ENCODE measurements at places on chromosomes 12 and 14.

DNA sequence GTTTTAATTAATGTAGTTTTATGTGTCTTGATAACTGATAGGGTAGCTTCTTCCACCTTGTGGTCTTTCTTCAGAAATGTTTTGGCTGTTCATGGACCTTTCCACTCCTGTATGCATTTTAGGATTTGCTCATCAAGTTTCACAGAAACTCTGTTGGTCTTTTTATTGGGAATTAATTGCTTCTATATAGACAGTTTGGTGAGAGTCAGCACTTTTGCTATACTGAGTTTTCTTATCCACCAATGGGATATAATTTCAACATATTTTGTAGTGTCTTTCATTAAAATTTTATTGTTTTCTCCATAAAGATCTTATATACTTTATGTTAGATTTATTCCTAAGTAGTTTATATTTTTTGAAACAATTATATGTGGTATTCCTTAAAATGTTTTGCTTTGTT, 7.8 kb downstream of the GOLGA5 start:
- ATAC-seq, result no peak

- ATAC-seq, result peak; percentile 83
These were observed 10.0 kb downstream of the TUBA1B start for GRCh38 chr12:49121047-49121696.

GRCh38 chr14:64891839-64892375, 12.2 kb upstream of the SPTB start:
- peak; percentile 97 for ATAC-seq

DNA sequence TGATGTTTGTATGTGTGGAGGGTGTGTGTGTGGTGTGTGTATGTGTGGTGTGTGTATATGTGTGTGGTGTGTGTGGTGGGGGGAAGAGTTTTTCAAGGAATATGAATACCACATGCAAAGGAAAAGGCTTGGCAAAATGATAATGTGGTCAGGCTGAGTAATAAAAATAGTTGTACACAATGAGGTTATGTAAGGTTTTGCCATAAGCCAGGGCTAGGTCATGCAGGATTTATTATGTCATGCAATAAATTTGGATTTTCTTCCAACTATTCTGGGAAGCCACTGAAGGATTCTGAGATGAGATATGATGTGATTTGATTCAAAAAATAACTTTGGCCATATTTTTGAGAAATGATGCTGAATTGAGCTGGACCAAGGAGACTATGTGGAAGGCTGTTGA, 1191.6 kb upstream of the SEL1L start:
- no peak for ATAC-seq

- ATAC-seq, result no peak
These were observed 32.0 kb downstream of the RXYLT1 start for GRCh38 chr12:63811755-63812154.

DNA sequence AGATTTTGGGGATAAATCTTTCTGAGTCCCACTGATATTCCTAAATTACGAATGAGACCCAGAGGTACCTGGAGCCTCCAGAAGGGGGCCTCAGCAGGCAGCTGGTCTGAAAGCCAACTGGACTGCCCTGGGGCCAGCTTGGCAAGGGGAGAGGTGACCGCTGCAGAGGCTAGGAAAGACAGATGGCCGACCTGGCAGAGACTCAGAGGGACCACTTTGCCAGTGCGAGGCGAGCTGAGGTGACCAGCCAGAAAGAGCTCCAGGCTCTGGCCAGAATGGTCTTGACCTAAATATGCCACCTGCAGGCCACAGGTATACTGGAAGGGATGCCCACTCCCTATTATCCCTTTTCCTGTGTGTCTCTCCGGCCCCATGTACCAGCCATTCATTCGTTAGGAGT, 256.8 kb upstream of the GARIN6 start:
- peak; percentile 88 for ATAC-seq

- ATAC-seq, result no peak
These were observed 25.7 kb downstream of the TUNAR start for GRCh38 chr14:95902273-95902826.

DNA sequence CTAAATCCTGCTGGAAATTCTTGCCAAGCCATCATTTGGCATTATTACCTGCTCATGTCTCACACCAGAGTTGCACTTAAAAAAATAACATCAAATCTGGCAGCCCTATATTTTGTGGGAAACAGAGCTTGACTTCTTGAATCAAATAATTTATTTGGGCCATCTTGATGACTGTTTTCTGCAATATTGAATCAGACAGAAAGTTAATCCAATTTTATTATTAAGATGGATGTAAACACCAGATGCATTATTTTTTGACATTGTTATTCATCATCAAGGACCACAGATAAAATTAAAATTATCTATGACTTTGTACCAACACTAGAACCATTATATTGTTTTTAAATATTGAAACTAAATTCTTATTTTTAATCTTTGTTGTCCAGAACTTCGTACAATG, 132.9 kb downstream of the PTPRR start:
- no peak for ATAC-seq

DNA sequence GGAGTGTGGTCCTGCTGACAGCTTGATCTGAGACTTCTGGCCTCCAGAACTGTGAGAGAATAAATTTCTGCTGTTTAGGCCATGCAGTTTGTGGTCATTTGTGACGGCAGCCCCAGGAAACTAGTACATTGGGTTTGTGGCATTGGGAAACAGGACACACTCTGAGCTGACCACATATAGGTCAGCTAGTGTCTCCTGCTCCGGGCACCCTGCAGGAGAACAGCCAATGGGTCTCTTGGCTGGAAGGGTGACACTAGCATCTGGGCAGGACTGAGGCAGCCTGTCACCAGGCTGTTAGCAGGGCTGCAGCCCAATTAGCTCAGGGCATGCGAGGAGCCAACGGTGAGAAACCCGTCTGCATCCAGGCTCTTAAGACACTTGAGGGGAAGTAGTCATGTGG, 83.2 kb downstream of the PITPNM2 start:
- no peak for ATAC-seq

DNA sequence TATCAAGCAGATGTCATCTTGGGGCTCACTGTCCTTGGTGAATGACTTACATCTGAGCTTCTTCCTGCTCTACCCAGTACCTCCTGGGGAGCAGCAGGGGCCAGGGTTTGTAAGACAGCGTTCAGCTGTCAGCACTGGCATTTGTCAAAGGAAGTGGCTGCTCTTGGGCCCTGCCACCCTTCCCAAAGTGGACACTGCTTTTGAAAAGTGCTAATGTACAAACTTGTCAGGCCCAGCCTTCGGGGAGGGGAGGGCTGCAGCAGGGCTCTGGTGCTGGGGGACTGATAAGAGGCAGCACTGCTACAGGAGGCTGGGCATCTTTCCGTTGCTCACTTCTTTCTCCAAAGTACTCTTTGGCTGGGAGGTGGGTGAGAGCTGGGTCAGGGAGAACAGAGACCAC, 59.8 kb upstream of the RBM19 start:
- no peak for ATAC-seq

GRCh38 chr14:74952697-74953484, 2.5 kb downstream of the PGF start:
- no peak for ATAC-seq

DNA sequence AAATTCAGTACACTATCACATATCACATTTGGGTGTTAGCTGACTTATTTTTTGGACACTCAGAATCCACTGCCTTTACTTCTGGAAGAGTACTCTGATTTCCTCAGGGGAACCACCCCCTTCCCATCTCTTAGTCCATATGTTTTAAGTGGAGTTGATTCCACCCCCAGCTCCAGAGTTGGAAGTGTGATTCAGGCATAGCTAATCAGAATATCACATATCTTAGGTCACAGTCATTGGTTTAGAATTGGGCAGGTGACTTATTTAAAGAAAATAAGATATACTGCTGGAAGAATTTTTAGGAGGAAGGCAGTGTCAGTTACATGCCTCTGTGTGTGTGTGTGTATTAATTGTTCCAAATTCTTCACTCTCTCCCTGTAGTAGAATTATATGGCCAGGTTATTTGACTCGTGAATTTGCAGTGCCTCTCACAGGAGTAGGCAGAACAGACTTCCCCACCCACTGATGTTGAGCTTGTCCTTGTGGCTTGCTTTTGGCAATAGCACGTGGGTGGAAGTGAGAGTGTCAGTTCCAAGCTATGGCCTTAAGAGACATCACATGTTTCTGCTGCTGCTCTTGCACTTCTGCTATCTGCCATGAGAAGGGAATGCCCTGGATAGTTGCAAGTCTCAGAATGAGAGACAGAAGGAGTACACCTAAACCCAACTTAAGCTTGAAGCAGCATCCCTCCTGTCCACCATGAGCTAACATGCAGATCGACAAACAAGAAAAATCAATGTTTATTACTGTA, 6.4 kb upstream of the GAS2L3 start:
- no peak for ATAC-seq

GRCh38 chr14:22497671-22498093, 91.3 kb downstream of the DAD1 start:
- ATAC-seq, result no peak

DNA sequence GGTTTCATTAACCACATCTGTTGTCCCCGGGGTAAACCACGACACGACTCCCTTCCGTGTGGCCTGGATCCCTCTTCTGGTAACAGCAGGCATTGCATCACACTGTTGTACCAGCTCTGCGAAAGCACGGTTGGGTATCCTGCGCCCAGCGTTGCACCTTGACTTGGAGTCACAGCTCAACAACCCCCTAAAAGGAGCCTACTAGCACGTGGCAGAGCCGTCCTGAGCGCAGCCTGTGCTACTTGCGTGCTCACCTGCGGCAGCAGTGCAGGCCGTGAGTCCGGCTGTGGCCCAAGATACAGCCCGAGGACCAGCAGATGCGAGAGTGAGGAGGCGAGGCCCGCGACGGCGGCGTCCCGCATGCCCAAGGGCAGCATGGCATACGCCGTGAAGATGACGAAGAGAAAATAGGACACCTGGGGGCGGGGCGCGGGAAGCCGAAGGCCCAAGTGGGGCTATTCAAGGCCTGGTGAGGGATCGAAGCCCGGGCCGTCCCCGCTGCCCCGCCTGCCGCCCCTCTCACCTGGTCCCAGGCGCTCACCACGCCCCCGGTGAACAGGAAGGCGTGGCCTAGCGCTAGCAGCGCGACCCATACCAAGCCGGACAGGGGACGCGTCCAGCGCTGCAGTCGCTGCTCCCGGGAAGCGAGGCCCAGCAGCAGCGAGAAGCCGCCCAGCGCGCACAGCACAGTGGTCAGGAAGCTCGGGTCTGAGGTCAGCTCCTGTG, 2.4 kb downstream of the ADCY4 start:
- peak; percentile 82 for ATAC-seq

- no peak for ATAC-seq
These were observed 3.8 kb upstream of the GZMH start for GRCh38 chr14:24613241-24613640.

DNA sequence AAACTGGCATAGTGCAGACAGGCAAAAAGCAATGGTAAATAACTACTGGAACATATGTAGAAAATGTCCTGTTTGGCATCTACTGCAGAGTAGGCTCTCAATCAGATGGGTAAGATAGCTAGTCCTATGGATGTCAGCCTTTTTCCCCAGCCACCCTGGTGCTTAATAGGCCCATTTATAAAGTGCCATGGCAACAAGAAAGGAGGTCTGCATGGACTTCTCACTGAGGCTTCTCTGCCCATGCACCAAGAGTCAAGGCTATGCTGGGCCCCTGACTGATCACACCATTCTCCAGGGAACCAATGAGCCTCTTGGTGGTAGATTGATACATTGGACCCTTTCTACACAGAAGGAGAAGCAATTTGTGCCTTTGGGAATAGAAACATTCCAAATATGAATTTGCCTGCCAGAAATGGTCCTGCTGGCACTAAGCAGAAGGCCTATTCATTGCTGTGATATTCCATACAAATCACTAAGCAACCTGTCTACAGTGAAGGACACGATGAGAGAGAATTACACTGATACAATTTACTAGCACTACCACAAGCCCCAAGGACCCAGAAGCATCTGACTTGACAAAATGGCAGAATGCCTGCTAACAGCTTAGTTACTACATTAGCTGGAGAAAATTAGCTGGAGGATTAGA, 43.8 kb downstream of the RESF1 start:
- peak; percentile 36 for ATAC-seq

DNA sequence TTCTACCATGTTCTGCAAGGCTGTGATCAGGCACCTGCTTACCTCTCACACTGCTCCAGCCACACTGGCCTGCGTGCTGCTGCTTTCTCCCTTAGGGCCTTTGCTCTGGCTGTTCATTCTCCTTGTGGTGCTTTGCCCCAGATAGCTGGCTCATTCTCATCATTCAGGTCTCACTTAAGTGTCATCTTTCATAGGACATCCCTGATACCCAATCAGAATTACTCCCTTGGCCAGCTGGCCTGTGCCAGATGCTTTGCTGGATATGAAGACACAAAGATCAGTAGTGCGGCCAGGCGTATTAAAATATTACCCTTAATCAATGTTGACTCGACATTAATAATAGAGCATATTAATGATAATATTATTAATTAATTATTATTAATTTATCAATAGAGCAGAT, 143.8 kb upstream of the FGD4 start:
- ATAC-seq, result no peak

DNA sequence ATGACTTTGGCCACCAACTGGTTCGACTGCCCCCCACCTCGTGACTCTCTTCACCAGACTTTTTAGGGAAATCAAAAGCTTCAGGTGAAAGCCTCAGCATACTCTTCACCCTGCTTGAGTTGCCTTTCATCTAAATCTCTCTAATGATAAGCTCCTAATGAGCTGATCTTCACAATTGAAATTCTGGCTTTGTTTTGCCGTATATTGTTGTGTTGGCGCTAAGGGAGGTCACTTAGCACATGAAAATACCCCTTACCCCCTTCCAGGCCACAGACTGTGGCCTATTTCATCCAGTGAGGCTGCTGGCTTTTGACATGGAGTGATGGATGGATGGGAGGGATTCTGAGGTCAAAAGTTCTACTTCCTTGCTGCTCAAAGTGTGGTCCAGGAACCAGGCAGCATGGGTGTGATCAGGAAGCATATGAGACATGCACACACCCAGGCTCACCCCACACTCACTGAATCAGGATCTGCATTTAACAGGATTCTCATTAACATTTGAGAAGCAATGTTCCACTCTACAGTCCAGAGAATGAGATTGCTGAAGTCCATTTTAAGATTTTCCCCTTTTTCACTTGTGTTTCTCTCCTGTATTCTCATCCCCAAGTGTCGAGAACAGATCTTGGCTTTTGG, 131.4 kb downstream of the DACT1 start:
- no peak for ATAC-seq

- ATAC-seq, result no peak
These were observed 480.2 kb upstream of the PRICKLE1 start for GRCh38 chr12:43069768-43070221.

GRCh38 chr12:63982604-63983295, 138.2 kb downstream of the SRGAP1 start:
- no peak for ATAC-seq

GRCh38 chr12:131827961-131828534, at the start of gene MMP17:
MMP17 (plus strand) TSS chr12:131828393; CDS start chr12:131828495, 102 bp downstream.
- ATAC-seq, result peak; percentile 40

- ATAC-seq, result no peak
These were observed 76.3 kb downstream of the COX16 start for GRCh38 chr14:70283156-70283555.

- 0 out of 3 replicates have a peak, but pooled peaks have one; percentile 19 for ATAC-seq
These were observed 38.8 kb upstream of the TDRD9 start for GRCh38 chr14:103889313-103890051.

GRCh38 chr14:68306265-68306933, 486.5 kb downstream of the ZFP36L1 start:
- ATAC-seq, result no peak
